ENCODE measurements at places on chromosomes 2 and 18.

- H3K27me3 ChIP-seq: no peaks in the 10 kb centered on the region
- H3K4me3 ChIP-seq: no peak overlapping the region
- no peaks in the 10 kb centered on the region for H3K36me3 ChIP-seq
- no peak for DNase-seq
These were observed 22.7 kb downstream of the NOSTRIN start for GRCh38 chr2:168825126-168825525.

- H3K4me3 ChIP-seq: no peak overlapping the region
- no peaks in the 10 kb centered on the region for H3K27me3 ChIP-seq
- DNase-seq: no peak
- no peak overlapping the region for H3K27ac ChIP-seq
These were observed 150.6 kb downstream of the HRH4 start for GRCh38 chr18:24611075-24611474.

DNA sequence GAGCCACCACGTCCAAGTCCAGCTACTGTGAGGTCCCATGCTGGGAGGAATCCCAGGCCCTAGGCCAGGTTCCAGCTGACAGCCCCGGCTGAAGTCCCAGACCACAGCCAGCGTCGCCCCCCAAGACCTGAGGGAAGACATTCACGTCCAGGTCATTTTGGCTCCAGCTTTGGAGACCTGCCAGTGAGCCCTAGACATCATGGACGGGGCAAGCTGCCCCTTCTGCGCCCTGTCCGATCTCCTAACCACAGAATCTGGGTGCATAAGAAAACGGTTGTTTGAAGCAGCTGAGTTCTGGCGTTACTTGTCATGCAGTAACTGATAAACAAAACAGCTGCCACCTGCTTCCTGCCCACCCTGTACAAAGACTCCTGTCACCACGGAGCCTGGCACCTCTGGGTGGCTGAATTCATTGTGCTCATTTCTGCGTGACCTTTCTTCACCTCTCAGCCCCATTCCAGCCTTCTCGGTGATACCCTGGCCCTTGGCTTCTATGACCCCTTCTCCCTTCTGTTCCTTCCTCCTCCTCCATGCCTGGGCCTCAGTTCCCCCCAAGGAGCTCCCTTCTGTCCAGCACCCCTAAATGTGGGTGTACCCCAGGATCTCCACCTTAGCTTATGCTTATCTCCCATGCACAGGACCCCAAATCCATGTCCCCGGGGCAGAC is 72.6 kb upstream of the SMAD7 start:
- H3K4me3 ChIP-seq: no peak overlapping the region
- no peak for DNase-seq
- H3K36me3 ChIP-seq: no peaks in the 10 kb centered on the region
- H3K4me1 ChIP-seq: no peaks in the 10 kb centered on the region
- no peaks in the 10 kb centered on the region for H3K27me3 ChIP-seq

GRCh38 chr2:86695053-86695691 is 24.9 kb upstream of the RMND5A start:
- H3K4me1 ChIP-seq: no peaks in the 10 kb centered on the region
- H3K36me3 ChIP-seq: no peaks in the 10 kb centered on the region
- DNase-seq: no peak
- H3K4me3 ChIP-seq: no peak overlapping the region
- no peak overlapping the region for H3K27ac ChIP-seq
- no peaks in the 10 kb centered on the region for H3K27me3 ChIP-seq

GRCh38 chr2:64390586-64390985 is 63.4 kb upstream of the LGALSL start:
- no peak overlapping the region for H3K4me3 ChIP-seq
- DNase-seq: no peak
- H3K4me1 ChIP-seq: no peaks in the 10 kb centered on the region

GRCh38 chr2:120761911-120762310 is 26.2 kb downstream of the GLI2 start:
- H3K4me3 ChIP-seq: no peak overlapping the region
- H3K27me3 ChIP-seq: peaks cover 10% of the 10 kb centered on the region
- H3K36me3 ChIP-seq: peaks cover 3% of the 10 kb centered on the region
- H3K27ac ChIP-seq: no peak overlapping the region
- H3K4me1 ChIP-seq: peaks cover 80% of the 10 kb centered on the region

DNA sequence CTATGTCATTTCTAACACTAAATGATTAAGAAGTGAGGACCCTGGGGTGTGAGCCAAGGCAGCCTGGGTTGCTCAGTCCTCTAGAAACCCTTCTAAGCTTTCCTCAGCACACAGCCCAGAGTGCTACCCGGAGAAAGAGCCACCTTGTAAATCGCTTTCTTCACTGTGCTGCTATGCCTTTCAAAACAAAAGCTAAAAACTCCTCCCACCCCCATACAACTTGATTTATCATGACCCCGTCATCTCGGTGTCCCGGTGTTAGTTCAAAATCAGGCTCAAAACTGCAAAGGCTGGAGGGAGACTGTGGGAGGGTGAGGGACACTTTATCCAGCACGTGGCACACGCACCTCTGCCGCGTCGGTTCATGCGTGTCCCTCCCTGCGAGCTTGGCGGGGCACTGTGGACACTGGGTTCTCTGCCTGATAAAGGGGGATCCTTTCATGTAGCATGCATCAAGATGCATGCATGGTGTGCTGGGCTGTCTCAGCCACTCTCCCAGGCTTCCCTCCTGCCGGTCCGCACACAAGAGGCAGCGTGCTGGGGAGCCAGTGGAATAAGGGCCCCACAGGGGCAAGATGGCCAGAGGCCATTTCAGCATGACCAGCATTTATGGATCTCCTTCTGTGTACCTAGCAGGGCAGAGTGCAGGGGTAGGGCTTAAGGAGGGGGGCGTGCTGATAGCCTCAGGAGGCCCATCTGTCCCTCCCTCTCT is 170.4 kb downstream of the SMAD7 start:
- H3K4me3 ChIP-seq: no peak overlapping the region
- H3K4me1 ChIP-seq: peaks cover 82% of the 10 kb centered on the region
- peaks cover 54% of the 10 kb centered on the region for H3K36me3 ChIP-seq

DNA sequence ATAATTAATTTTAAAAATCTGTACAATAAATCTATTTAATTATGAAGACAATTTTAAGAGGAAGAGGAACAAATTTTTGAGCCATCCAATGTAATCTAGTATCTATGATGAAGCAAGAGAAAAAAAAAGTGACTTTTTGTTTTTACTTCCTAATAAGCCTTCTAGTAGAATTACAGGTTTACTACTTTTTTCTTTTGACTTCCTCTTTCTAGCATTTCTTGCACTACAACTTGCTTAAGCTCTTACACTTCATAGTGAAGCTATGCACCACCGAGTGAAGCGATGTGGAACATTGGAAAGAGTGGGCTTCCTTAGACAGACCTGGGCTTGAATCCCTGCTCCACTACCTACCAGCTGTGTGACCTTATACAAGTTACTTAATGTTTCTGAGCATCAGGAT is 2.1 kb downstream of the SERPINB2 start:
- no peaks in the 10 kb centered on the region for H3K4me1 ChIP-seq
- no peak overlapping the region for H3K27ac ChIP-seq
- no peaks in the 10 kb centered on the region for H3K36me3 ChIP-seq
- no peak overlapping the region for H3K4me3 ChIP-seq

- H3K27ac ChIP-seq: no peak overlapping the region
- no peak overlapping the region for H3K4me3 ChIP-seq
- DNase-seq: peak; percentile 14
- H3K4me1 ChIP-seq: no peaks in the 10 kb centered on the region
- H3K36me3 ChIP-seq: no peaks in the 10 kb centered on the region
- H3K27me3 ChIP-seq: no peaks in the 10 kb centered on the region
These were observed 323.3 kb upstream of the RAB6C start for GRCh38 chr2:129656081-129656598.

DNA sequence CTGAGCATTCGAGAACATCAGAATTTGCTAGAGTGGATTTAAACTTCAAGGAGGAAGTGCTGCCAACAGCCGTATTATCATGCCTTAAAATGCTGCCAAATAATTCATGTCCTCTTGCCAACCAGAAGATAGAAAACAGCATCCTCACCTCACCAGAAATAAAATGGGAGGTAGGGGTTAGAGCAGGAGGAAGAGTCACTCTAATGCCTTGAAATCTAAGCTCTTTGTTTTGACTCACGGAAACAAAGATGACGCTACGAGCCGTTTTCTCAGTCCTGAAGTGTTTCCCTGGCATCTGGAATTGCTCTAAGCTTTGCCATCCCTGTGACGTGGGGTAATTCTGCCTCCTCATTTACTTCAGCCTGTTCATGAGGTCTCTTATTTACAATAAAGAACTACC is 97.1 kb downstream of the PRPF40A start:
- peaks cover 16% of the 10 kb centered on the region for H3K36me3 ChIP-seq
- no peaks in the 10 kb centered on the region for H3K27me3 ChIP-seq
- H3K4me1 ChIP-seq: no peaks in the 10 kb centered on the region
- H3K27ac ChIP-seq: no peak overlapping the region
- DNase-seq: peak; percentile 56
- H3K4me3 ChIP-seq: no peak overlapping the region
